Mammary epithelial cell (primary cell): ENCODE measurements at places on chromosomes 1 and 21. TPM values are rescaled to one million over a fixed set of nuclear protein-coding genes. Genes with fewer than 3 reads are reported as not detected.

- no peak for DNase-seq
Measured at GRCh38 chr1:160711602-160712311, at the start of gene CD48. Gene CD48, minus strand, starts transcription at chr1:160711822. Its CDS starts 59 bp downstream, at chr1:160711763.

GRCh38 chr1:19892129-19892528 lies 9.9 kb downstream of the OTUD3 start:
- peak; percentile 33 for DNase-seq

DNA sequence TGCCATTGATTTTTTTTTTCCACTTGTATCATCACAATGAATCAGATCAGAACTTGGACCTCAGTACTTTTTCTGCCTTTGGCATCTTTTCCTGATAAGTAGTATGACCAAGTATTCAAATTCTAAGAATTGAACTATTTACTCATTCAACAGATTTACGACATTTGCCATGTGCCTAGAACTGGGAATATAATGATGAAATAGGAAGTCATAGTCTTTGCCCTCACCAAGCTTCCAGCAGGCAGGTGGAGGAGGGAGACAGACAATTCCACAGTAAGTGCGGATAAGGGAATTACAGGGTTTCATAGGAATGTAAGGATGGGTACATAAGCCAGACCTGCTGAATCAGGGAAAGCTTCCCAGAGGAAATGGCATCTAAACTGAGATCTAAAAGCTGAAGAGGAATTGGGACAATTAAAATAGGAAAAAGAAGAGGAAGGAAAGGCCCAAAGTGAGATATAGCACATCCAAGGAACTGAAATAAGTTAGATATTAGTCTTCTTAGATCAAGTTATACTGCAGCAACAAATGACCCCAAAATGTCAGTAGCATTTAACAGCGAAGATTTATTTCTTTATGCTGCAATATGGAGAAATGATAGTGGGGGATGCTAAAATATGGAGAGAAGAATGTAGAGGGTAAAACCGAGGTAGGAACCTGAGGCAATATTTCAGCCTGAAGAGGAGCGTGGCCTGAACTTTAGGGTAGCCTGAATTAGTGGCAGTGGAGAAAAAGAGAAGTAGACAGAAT lies 5.3 kb upstream of the DDX59 start:
- no peak for DNase-seq

Gene HSD3B1
- total RNA-seq = not detected in 2 replicates

Gene OR6K3
- total RNA-seq = not detected

GRCh38 chr1:155168456-155169210 lies 4.5 kb downstream of the KRTCAP2 start:
- DNase-seq = no peak

GRCh38 chr21:38729754-38730379 lies 75.9 kb upstream of the ETS2 start:
- no peak for DNase-seq

GRCh38 chr1:200795156-200795555 lies 56.5 kb downstream of the CAMSAP2 start:
- peak; percentile 20 for DNase-seq

DNA sequence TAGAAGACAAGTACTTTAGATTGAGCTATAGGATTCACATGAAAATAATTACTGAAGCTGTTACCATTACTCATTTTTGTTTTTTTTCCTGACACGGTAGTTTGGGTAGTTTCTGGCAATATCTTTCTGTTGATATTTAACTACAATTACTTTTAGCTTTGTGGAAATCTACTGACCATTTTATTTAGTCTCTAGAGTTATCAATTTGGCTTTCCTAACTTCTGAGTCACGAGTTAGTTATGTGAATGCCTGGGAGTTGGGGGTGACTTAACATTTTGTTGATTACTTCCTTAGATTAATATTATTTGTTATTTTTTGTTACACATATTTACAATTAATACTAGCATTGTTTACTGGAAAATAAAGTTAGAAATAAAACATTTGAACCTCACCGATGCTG lies 160.6 kb downstream of the HMCN1 start:
- DNase-seq = no peak

Gene ZNF683
- not detected for total RNA-seq

GRCh38 chr21:37658817-37659458 lies 257.3 kb downstream of the KCNJ6 start:
- peak; percentile 87 for DNase-seq

GRCh38 chr1:166843769-166844596 lies 4.7 kb downstream of the POGK start:
- no peak for DNase-seq

DNA sequence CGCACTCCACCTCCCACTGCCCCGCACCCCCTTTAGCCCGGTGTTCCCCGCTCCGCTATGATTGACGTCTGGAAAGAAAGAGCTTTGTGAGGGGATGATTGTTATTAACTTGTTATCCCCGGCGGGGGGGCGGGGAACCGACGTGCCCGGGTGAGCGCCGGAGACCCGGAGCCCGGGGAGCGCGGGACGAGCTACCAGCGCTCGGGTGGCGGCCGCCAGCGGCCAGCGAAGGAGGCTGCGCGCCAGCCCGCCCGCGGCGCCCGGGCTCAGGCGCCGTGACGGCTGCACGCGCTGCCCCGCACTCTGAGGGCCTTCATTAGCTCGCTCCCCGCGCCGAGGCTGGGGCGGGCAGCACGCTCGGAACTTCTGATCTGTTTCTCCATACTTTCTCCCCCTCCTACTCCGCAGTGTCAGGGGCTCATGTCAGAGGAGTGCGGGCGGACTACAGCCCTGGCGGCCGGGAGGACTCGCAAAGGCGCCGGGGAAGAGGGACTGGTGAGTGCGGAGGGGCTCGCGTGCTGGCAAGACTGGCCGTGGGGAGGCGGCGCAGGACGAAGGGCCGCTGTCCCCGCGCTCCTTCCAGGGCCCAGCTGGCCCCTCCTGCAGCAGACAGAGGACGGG lies 2.1 kb downstream of the LHX8 start:
- DNase-seq = no peak

- DNase-seq = no peak
Measured at GRCh38 chr1:211648980-211649934, 26.2 kb downstream of the NEK2 start.

DNA sequence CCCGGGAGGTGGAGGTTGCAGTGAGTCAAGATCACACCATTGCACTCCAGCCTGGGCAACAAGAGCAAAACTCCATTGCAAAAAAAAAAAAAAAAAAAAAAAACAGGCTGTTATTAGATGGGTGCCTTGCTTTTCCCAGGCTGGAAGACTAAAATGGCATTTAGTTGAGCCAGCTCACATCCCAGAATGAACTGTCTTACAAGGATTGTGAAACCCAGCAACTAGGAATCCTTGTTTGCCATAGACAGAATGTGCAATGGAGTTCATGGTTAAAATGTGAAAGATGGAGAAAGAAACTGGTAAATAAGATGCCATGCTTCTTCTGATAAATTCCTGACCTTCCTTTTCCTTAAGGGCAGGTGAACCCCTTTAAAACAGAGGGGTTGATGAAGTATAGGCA lies 215.8 kb upstream of the GREM2 start:
- no peak for DNase-seq

DNA sequence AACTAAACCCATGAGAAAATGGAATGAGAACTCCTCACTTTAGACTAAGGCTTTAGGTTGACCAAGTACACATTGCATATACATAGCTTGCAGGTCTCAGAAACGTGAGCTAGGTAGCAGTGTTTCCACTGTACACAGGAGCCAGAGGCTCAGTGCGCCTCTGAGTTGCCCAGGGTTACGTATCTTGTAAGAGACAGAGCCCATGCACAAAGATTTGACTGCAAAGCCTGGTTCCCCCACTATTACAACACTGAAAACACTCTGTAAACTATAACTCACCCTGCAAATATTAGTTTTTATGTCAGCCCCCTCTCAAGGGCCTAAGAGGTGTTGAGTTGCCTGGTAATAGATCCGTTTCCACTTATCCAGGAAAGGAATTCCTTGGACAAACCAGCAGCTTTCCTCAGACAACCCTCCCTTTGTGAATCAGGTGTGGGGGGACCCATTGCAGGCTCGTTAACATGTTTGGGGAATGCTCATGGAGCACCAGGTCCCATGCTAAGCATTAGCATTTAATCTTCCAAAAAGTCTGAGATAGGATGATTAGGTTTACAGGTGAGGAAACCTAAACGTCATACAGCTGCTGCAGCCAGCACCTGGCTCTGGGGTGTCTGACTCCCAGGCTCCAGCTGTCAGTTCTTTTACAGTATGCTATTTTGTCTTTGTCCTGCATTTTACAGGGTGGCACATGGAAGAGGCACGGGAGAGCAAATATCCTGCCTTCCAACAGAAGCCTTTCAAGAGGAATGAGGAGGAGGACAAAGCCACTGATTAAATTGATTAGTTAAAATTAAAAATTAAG lies 25.7 kb downstream of the TENT5C start:
- DNase-seq = no peak

Gene TDRKH
- 3.0 TPM for total RNA-seq

DNA sequence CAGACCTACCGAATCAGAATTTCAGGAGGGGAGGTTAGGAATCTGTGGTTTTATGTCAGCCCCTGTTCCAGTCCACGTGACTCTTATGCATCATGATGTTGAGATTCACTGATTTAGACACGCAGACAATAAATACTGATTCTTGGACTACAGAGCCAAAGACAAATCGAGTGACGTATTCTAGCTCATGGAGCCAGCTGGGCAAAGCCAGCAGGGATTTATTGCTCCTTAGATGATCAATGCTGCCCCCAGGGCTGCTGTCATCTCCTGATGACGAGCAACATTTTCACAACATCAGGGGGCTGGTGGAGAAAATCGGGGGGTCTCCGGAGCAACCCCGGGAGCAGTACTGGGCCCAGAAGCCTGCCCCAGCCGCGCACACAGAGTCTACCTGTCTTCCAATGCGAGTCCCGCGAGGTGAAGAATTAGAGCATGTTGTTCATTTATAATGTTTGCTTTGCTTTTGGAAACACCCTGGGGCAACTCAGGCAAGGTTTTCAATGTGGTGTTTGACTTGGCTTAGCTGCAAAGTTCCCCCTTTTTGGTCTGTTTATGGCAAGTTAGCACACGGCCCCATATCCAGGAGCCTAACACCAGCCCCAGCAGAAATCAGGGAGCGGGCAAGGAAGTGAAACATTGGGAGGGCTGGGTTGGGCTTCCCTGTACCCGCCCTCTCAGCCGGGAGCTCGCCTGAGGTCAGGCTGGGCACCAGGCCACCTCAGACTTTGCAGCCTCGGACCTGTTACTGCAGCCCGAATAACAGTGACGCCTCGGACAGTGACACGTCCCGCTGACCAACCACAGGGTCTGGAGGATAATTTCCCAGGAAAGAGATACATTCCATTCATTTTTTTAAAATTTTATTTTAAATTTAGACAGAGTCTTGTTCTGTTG lies 19.9 kb upstream of the CLDN14 start:
- peak; percentile 25 for DNase-seq

DNA sequence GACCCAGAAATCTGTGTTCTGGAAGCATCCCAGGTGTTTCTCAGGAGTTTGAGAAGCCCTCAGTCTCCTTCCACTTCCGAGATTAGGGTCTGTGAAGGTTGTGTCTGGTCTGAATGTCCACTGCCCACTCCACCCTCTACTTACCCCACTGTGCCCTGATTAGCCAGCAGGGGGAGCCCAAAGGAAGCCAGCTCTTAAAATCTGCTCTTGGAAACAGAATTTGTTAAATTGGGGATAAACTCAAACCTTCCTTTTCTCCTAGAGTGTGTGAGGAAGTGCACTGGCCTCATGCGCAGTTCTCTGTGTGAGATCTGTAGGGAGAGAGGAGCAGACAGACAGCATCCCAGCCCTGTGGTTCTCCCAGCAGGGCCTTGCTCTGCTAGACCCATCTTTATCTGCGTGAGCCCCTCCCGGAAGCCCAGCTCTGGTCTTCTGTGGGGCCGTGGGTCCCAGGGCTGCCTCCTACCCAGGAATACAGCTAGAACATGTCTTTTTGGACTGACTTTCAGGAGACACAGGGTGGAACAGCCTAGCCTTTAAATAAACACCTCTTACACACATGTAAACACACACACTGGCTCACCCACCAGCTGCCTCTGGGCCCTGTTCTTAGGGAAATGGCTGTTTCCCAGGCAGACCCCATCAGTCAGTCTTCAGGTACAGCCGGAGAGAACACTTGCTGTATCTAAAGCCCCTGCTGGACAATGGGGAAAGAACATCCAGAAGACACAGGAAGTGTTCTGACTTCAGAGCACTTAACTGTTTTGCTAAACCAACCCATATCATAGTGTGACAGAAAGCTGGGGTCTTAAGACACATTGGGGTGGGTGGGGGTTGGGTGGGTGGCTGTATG lies 52.2 kb downstream of the SMYD2 start:
- DNase-seq = no peak

- DNase-seq = peak; percentile 99
Measured at GRCh38 chr1:145891587-145892485, 6.2 kb upstream of the ANKRD35 start.

Gene MXRA8
- not detected in 2 replicates for total RNA-seq

- DNase-seq = peak; percentile 23
Measured at GRCh38 chr1:63873751-63874150, 99.9 kb downstream of the ROR1 start.

Gene CTSS
- total RNA-seq = 0.17 TPM
